ENCODE measurements at places on chromosomes 4 and X. TPM values are rescaled to one million over a fixed set of nuclear protein-coding genes. Genes with fewer than 3 reads are reported as not detected.

SLC26A1 gene
- total RNA-seq, result 2.6 TPM

DNA sequence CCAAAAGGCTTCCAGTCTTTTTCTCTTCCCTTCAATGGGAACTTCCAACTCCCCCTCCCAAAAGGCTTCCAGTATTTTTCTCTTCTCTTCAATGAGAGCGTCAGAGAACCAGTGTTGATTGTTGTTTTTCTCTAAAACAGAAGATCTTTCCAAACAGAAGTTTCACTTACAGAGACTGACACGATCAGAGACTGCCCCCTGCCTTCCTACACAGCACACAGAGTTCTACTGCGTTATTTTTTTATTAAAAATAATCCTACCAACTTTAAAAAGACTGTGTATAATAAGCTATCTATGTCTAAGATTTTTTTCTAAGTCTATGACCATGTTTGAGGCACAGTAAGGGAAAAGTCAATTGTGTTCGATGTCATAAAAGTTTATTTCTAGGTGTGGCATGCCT is 3.5 kb upstream of the HTR2C start:
- DNase-seq, result no peak
- H3K27ac ChIP-seq, result no peak overlapping the region
- peaks cover 69% of the 10 kb centered on the region for H3K27me3 ChIP-seq
- H3K36me3 ChIP-seq, result no peaks in the 10 kb centered on the region

- no peaks in the 10 kb centered on the region for H3K27me3 ChIP-seq
- H3K36me3 ChIP-seq, result peaks cover 5% of the 10 kb centered on the region
- H3K4me1 ChIP-seq, result peaks cover 2% of the 10 kb centered on the region
These were observed 39.0 kb downstream of the SHROOM2 start for GRCh38 chrX:9825129-9825790.

DNA sequence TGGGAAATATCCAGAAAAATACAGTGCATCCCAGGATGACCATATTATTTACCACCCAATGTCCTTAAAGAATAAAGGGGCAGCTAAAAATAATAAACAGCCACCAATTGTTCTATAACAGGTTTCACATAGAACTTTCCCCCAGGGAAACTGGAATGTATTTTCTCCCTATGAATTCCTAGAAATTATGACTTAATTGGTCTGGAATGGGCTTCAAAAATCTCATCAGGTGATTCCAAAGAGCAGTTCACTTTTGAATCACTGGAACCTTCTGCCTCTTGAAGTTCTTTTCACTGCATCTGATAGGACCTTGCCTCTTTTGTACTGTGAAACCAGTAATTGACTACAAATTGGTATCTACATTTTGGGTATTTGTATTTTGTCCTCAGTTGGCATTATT is 119.3 kb downstream of the ZNF330 start:
- H3K36me3 ChIP-seq, result no peaks in the 10 kb centered on the region
- no peak overlapping the region for H3K4me3 ChIP-seq
- H3K27ac ChIP-seq, result no peak overlapping the region
- no peak for DNase-seq
- H3K4me1 ChIP-seq, result peaks cover 8% of the 10 kb centered on the region

DNA sequence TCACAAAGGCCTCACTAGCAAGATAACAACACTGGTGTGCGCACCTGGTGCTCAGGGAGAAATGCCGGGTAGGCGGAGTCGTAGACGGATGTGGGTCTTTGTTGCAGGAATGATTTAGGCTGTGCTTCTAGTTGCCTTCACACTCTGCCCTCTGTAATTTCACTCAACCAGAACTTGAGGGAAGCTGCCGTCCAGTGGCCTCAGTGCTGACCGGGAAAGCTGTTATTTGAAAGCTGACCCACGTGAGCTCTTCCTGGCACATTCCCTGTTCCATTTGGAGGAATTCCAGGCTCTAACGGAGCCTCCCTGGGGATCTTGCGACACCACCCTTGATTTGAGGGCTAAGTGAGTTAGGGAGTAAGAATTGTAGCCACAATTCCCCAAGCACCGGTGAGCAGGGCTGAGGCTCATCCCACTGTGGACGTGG is 15.9 kb downstream of the SH3TC1 start:
- H3K4me1 ChIP-seq, result peaks cover 11% of the 10 kb centered on the region
- no peaks in the 10 kb centered on the region for H3K36me3 ChIP-seq
- DNase-seq, result no peak
- H3K27me3 ChIP-seq, result no peaks in the 10 kb centered on the region
- H3K27ac ChIP-seq, result no peak overlapping the region
